Activated CD8-positive, alpha-beta memory T cell treated with anti-CD3 and anti-CD28 coated beads for 1 hour (primary cell): ENCODE measurements at places on chromosomes 12 and 14.

- DNase-seq = no peak
These were observed 65.7 kb upstream of the CCDC196 start for GRCh38 chr14:66420251-66421006.

DNA sequence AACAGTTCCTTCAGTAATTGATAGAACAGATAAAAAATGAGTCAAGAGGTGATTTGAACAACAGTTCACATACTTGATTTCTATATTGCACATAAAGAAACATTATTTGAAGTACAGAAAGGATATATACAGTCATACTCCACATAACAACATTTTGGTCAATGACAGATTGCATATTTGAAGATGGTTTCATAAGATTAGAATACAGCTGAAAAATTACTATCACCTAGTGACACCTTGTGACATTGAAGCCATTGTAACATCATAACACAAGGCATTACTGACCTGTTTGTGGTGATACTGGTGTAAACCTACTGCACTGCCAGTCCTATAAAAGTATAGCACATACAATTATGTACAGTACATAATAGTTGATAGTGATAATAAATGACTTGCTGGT, 43.1 kb upstream of the ABCC9 start:
- DNase-seq = no peak

GRCh38 chr12:9626291-9626690, 18.6 kb upstream of the KLRB1 start:
- no peak for DNase-seq

DNA sequence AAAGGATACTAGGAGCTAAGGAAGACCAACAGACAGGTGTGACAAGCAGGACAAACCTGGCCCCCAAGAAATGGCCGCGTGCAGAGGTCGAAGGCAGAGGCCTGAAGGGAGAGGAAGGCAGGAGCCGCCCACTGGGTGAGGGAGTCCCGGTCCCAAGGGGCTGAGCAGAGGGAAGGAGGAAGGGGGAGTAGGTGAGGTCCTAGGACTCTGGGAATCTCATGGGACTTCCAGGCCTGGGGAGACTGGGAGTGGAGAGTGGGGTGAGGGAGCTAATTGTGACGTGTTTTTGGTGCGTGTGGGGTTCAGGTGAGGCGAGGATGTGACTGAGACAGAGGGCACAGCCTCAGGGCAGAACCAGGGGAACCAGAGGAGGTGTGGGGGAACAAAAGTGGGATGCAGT, 11.7 kb upstream of the FLVCR2 start:
- no peak for DNase-seq

- DNase-seq = no peak
These were observed 46.3 kb upstream of the ATP2A2 start for GRCh38 chr12:110234755-110235154.

DNA sequence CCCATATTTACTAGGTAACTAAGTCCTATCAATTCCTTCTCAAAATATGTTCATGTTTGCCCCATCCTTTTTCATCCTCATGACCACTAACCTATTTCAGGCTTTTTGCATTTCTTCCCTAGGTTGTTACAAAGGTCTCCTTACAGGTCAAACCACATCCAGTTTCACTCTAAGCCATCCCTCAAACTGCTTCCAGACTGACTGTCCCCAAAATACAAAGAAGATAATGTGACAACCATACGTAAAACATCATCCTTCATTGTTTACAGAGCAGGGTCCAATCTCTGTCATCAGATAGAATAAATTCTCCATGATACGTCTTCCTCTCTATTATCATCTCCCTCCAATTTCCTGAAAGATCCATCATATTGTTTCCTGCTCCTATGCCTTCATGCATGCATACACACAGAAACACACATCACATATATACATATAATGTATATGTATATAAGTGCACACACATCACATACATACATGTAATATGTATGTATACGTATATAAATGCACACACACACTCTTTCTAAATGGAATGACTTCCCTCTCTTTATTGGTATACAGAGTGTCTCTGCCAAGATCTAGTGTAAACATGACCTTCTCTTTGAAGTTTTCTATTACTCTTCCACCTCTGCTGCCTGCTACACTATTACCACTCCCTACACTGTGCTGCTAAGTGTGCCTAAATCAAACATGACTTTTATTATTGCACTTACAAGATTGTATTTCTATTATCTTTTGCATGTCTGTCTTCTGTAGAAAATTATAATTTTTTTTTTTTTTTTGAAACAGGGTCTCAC, 30.7 kb upstream of the EPS8 start:
- DNase-seq = no peak
